ENCODE measurements at places on chromosomes 5 and 9. TPM values are rescaled to one million over a fixed set of nuclear protein-coding genes. Genes with fewer than 3 reads are reported as not detected.

Gene ELOVL7
- total RNA-seq, result 5.1 TPM

Gene NPR3
- 0.11 TPM for total RNA-seq

Gene MEF2C
- total RNA-seq, result 0.45 TPM

Gene PCDHGB1
- total RNA-seq, result 6.6 TPM

Gene AFAP1L1
- total RNA-seq, result 0.55 TPM

Gene HEMGN
- total RNA-seq, result not detected

Gene IFNB1
- total RNA-seq, result not detected
